HS-5 (cell line): ENCODE measurements at places on chromosomes 16 and 17.

DNA sequence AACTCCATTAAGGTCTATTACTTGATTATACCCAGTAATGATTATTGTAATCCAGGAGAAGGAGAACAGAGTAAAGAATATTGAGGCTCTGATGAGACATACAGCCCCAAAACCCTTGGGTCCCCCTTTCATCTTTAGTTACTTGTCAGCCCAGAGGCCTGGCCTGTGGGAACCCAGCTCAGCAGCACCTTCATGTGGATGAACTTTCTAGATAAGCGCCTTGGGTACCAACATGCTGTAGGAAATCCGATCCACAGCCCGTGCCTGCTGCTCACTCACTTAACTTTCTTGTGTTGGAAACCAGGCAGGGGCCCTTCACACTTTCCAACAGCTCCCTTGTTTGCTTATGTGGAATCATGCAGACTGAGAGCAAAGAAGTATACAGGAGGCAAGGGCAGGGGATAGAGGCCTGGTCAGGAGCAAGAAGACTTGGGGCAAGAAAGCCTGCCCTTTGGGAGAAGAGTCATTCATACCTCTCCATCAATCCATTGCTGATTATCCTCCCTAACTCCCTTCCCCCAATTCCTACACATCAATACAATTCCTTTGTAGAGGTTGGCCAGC, 64.0 kb upstream of the SOX9 start:
- DNase-seq, result no peak

DNA sequence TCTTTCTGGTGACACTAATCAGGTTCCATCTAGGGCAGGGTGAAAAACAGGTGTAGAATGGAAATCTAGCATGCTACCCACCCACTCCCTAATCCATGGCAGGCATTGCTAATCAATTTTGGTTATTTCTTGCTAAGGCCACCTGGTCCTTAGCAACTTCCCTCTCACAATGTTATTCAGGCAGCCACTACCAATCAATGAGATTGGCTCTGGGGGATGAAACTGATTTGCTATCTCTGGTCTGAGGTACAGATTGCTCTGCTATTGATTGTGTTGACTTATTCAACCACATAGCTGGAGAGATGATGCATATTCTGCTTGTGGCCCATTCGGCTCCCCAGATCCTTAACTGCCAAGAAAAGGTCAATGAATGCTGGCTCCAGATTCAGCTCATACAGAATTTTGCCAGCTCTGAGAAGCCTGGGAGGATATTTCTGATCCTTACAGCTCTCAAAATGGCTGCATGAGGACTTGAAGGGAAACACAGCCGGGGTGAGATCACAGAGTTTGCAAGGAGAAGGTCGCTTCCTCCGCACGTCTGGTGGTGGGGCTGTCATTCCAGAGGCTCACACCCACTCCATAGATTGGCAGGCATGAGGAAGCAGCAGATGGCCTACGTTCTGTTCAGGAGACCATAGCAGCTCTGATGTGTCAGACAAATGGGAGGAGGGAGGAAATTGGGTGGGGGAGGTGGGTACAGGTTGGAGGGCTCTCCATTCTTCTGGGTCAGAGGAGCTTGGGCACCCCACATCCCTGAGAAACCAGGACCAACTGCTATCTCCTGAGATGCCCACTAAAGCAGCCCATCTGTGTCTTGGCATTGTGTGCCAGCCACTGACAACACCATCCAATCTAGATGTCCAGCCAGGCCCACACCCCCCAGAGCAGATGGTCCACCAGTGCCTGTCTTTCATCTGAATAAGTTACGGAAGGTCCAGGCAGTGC, 22.3 kb downstream of the SEZ6 start:
- DNase-seq, result no peak

DNA sequence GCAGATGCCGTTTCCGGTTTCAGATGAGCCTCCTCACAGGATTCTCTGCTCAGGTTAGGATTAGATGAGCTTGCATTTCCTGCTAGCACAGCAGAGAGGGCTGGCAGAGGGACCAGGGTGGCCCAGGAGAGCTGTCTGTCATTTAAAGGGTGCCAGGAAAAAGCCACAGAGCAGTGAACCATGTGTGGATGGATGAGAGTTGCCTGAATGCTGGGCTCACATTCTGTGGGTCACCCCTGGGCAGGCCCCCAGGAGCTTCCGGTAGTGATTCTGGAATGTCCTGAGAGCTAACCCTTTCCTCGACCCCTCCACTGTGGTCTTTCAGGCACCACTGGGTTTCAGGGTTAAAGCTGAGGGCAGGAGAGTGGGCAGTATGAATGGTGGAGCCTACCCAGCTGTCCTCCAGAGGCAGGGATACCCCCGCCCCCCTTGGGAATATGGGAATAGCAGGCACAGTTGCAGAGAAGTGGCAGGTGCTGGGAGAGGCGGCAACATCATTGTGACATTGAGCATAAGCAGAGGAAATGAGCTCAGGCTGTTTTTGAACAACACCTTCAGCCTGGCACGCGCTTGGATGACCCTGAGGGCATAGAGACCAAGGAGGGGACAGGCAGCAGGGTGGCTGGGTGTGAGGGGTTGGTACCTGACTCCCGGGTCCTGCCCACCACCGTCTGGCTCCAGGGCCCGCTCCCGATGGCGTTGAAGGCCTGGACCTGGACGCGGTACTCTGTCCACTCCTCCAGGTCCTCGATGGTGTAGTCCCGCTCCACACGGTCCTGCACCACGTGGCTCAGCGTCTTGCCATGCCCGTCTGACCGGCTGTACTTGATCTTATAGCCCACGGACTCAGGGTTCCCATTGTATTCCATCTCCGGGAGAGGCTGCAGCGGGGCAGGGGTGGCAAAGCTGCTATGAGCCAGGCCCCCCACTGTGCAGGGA, 83.0 kb upstream of the CDC42EP4 start:
- DNase-seq, result no peak

DNA sequence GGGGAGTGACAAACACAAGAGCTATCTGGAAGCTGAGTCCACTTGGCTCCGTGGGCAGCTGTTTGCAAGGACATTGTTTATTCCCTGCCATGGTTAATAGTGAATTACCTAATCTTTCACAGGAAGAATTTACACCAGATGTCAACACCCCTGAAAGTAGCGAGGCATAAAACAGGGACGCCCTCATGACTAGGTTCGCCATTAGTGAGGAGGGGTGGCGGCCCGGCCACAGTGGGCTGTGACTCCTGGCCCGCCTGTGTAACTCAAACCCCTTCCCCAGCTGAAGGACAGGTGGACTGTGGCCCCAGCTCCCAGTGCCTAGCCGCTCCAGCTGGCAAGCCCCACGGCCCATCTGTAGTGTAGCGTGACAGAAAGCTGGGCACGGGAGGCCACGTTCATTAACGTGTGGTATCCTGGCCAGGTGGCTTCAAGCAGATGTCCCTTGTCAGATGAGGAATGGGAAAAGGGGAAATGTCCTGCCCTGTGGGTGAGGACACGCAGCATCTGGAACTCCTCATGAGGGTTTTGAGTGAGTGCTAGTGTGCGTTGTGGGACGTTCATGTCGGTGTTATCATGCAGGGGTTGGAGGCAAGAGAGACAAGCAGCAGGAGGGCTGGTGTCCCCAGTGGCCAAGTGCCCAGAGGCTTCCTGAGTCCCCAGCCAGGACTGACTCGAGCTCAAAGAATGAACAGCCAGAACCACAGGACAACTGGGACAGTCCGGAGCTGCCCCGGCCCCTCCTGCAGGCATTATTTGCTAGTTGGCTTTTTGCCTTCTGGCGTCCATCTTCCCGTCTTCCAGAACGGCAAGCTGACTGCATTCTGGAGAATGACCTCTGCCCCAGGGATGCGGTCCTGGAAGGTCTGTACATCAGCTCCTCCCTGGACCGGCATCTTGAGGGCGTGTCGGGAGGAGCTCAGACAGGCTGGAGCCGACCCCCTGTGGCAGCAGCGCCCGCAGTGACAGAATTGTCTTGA, 19.2 kb downstream of the KDM8 start:
- no peak for DNase-seq

DNA sequence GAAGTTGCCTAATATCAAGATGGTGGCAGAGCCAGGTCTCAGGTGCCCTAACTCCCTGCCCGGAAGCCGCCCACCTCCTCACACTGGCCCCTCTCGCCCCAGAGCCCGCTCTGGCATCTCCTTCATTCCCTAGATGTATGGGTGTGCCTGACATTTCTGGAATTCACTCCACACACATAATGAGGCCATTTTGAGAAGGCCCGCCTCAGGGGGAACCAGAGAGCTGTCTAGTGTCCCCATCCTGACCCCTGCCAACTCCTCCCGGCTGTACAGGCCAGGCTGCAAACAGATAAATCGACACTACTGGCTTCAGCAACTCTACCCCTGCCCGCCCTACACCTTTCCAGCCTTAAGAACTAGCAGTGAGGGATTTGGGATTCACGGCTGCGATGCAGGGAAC, 7.7 kb downstream of the WNT3 start:
- no peak for DNase-seq

DNA sequence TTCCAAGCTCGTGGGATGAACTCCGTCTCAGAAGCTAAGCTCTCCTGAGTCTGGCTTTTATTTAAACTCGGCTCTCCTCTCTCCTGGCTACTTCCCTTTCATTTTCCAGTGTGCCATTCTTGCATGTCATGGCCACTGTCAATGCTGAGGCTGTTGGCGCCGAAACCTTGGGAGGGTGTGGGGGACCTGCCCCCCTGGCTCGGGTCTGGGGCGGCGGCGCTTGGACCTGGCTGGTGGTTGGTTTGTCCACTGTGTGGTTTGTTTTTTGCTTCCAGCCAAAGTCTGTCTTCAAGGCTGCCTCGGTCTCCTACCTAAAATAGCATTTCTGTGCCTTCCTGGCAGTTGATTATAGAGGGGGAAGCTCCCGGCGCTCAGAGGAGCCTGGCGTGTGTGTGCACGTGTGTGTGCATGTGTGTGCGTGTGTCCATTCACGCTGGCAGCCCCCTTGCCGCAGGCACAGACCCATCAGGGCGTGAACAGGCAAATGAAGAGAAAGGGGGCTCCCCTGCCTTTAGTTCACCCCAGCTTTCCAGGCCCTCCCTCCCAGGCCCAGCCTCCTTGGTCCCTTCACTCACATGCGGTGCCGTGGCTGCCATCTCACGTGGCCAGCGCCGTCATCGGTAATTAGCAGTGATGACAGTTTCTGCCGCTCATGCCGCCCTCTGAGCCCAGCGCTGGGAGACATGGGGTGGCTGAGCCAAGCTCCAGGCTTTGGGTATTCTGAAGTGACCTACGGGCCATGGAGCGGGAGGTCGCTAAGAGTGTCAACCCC, 179.9 kb downstream of the SEC14L1 start:
- no peak for DNase-seq

- no peak for DNase-seq
Observed at GRCh38 chr16:69406780-69407331, 17.6 kb upstream of the CYB5B start.

- no peak for DNase-seq
Observed at GRCh38 chr17:17933775-17934174, 38.4 kb downstream of the TOM1L2 start.

GRCh38 chr17:50939542-50939794, 73.3 kb upstream of the TOB1 start:
- DNase-seq, result no peak

DNA sequence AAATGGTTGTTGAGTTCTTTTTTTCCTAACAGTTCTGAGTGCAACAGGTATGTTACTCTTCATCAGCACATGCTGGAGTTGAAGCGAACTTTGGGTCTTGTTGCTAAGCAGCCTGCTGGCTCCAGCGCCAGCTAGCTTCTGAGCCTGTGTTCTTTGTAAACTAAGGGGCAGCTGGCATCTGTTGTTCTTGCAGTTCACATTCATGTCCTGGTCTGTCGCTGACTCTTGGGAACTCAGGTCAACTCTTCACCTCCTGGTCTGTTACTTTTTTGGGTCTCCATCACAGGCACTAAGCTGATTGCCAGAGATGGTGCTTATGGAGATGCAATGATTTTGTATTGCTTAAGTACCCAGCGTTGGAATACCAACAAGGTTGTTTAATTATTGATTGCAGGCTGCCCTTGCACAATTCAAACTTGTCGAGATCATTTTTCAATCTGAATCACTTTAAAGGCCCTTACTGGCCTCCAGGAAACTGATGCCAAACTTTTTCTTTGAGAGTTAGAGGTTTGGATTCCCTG, 40.9 kb downstream of the USP10 start:
- no peak for DNase-seq

DNA sequence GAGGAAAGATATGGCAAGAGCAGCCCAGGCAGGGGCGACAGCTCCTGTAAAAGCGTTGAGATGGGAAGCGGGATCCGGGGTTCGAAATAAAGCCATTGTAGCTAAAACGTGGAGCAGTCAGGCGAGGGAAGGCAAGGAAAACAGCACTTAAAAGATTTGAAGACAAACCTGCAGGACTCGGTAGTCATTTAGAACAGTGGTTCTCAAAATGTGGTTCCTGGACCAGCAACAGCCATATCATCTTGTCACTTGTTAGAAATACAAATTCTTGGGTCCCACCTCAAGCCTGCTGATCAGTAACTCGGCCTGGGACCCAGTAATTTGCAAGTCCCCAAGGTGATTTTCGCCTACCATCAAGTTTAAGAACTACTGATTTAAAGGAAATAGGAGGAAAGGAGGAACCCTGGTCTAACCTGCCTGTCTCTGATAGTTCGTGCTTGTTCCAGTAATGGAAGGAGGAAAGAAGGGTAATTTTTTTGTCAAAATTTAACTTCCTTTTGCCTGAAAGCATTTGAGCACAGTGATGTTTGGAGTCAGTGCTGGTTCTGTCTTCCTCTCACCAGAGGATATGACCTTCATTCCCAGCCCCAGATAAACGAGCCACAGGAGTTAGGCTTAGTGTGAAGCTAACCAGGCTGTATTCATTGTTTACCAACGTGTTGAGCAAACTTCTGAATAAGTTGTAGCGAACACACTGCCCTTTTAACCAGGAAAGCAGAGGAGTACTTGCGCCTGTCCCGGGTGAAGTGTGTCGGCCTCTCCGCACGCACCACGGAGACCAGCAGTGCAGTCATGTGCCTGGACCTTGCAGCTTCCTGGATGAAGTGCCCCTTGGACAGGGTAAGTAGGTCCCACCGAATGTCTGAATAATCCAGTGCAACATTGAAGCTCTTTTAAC, 1.1 kb downstream of the ORC6 start:
- no peak for DNase-seq

DNA sequence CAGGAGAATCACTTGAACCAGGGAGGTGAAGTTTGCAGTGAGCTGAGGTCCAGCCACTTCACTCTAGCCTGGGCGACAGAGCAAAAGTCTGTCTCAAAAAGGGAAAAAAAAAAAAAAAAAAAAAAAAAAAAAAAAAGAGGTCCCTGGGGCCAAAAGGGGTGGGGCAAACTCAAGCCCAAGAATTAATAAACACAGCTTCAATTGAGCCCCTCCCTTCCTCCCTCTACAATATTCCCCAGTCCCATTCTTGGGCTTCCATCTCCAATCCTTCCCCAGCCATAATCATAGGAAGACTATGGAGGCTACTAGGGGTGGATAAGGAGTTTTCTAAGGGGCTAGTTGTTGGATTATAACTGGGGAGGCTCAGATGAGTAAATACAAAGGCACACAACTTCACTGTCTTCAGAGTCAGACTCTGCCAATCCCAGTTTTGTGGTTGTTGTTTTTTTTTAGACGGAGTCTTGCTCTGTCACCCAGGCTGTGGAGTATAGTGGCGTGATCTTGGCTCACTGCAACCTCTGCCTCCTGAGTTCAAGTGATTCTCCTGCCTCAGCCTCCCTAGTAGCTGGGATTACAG, 9.5 kb downstream of the CAVIN1 start:
- no peak for DNase-seq

DNA sequence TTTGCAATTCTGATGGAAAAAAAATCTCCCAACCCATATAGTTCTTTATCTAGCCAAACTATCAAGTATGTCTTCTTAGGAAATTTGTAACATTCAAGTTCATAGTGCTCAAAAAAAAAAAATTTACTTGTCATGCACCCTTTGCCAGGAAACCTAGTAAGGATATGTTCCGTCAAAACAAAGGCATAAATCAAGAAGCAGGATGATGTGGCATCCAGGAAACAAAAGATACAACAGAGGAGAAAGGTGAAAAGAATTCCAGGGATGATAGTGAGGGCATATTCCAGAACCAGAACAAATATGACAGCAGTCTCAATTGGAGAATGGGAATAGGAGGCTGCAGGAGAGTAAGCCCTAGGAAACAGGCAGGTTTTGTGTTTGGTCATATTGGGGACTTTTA, 104.6 kb downstream of the SPAG9 start:
- no peak for DNase-seq
